ENCODE measurements at places on chromosomes 1 and 21.
A peak's percentile ranks its signal among the peaks of the same experiment; 100 is the strongest.

DNA sequence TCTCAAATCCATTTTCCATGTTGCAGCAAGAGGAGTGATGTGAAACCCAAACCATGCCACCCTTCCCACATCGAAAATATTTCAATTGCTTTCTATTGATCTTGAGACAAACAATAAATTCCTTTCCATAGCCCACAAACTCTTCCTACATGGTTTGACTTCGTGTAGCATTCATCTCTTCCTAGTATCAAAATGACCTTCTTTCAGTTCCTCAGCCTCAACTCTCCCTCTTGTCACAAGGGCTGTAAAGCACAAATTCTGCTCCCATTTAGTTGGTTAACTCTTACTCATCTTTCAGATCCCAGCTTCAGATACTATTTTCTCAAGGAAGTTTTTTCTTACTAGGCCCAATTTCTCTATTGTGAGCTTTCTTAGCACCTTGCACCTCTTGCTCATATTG lies 99.0 kb downstream of the ZNF281 start:
- no peak for DNase-seq

DNA sequence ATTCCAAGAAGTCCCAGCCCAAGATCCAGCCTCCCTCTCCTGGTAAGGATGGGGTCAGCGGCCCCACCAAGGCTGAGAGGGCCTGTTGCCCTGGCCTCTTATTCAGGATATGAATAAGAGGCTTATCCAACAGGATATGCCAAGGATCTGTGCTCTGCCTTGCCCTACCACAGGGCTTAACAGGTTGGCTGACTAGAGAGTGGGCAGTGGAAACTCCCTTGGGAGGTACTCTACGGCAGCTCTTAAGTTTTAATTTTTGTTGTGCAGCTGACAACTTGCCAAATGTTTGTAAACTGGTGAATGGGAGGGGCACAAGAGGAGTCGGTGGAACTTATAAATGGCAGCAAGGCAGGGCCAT lies 16.5 kb upstream of the PIGV start:
- no peak for DNase-seq

GRCh38 chr1:44636688-44637598 lies 37.3 kb downstream of the TMEM53 start:
- peak; percentile 33 for DNase-seq

GRCh38 chr1:51070011-51070410 lies 32.0 kb upstream of the C1orf185 start:
- DNase-seq = no peak

GRCh38 chr1:1120866-1121591 lies 5.1 kb upstream of the C1orf159 start:
- DNase-seq = no peak

- peak; percentile 70 for DNase-seq
These were observed 13.0 kb downstream of the CHIT1 start for GRCh38 chr1:203216274-203217138.

DNA sequence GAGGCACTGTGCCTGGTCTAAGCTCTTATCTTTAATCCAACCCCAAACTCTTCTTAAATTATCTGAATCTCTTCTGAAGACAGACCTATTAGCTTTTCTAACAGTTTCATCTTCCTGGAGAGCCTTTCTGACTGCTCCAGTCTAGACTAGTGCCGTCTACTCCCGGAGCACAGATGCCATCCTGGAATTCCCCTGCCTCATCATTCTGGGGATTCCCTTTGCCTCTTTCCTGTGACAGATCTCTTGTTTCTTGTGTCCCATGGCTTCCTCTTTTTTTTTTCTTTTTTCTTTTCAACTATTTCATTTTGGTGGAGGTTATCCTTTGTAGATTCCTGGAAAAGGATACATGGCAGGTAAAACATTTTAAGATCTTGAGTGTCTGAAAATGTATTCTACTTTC lies 11.7 kb downstream of the SEMA4A start:
- DNase-seq = no peak

DNA sequence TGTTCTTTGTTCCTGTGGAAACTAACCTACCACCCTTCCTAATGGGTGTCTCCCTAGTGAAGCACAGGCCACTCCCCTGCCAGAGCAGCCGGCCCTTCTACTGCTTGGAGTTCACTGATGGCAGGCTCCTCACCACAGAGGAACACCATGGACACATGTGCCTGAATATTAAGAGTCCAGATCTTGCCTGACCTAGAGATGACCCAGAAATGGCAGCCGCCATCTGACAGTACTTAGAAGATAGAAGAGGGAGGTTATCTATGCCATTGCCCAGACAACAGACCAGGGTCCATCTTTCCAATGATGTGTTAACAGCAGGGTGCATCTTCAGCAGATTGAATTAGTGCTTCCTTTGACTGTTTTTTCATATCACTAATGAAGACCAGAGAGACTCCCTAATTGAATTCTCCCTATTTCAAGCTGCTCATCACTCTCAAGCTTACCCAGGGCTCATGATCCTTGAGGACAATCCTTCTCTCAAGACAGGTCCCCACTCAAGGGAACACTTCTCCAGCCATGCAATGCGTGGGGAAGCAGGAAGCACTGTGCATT lies 59.8 kb downstream of the PLEKHA6 start:
- DNase-seq = no peak

- DNase-seq = no peak
These were observed 1.7 kb upstream of the EPS15 start for GRCh38 chr1:51520700-51521248.

DNA sequence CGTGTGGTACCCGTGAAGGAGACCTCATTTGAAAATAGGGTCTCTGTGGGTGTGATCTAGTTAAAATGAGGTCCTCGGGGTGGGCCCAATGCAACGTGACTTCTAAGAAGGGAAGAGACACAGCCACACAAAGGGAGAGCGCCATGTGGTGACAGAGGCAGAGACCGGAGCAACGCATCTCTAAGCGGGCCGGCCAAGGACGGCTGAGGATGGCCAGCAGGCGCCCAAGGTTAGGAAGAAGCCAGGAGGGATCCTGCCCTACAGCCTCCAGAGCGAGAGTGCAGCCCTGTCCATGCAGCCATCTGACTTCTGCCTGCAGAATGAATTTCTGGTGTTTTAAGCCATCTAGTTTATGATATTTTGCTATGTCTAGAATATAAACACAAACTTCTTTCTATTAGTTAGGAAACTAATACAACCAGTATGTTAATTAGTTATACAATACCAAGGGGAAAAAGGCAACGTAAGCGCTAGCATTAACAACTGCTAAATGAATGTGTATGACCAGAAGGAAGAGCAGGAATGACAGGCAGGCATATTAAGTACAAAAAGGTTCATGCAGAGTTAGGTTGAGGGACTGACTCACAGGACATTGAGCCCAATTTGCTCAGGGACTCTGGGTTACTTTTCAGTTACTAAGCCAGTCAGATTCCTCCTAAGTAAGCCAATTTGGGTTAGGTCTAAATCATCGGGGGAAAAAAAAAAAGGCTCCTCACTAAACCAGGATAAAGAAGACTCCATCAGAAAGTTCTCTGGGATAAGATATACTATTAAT lies 4.1 kb downstream of the CEP104 start:
- DNase-seq = no peak

DNA sequence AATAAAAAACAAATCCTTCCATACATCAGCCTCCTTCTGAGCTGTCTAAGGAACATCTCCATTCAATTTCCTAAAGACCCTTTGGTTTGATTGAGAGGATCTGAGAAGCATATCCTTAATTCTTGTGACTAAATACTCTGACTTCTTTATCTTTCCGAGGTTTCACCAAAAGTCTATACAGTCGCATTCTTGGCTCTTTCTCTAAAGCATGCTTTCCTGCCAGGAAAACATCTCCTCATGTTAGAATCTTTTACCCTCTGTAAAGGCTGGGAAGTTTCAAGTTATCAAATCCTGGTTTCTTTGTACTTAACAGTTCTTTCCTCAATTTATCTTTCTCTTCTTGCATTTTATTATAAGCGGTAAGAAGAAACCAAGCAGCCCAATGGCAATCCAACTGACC lies 630.4 kb downstream of the PTPRC start:
- DNase-seq = no peak

GRCh38 chr1:229793488-229793887 lies 167.4 kb downstream of the URB2 start:
- no peak for DNase-seq

DNA sequence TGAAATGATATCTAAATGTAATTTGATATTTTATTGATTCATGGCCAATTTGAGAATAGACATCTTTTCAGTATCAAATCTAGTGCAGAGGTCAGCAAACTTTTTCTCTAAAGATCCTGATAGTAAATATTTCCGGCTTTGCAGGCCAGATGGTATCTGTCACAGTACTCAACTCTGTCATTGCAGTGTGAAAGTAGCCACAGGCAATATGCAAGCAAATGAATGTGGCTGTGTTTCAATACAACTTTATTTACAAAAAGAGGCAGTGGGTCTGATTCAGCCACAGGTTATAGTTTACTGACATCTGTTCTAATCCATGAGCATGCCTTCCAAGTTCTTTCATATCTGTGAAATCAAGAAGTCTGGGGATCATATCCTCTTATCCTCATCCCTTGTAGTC lies 221.2 kb downstream of the PRDM2 start:
- no peak for DNase-seq

DNA sequence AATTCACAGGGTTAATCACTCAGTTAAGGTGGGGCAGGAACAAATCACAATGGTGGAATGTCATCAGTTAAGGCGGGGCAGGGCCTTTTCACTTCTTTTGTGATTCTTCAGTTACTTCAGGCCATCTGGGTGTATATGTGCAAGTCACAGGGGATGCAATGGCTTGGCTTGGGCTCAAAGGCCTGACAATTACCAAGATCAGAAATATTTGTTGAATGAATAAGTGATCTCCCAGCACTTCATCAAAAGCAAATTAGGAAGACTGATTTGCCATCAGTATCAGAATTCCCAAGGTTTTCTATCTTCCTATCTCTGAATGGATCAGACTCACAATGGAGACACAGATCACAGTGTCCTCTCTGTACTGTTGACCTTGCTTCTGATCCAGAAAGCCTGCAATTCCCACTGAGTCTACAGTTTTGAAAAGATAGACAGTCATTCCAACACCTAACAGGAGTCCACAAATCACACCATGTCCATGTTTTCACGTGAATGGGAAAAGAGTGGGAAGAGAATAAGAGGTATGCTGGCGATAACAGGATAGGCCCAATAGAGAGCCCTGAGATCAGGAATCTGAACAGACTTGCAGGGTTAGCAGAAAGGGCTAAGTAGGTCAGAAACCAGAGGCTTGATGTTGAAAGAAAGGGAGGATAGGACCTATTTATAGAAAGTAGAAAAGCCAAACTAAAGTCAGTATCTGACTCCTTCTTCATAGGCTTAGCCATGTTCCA lies 75.3 kb downstream of the KCNK1 start:
- no peak for DNase-seq

DNA sequence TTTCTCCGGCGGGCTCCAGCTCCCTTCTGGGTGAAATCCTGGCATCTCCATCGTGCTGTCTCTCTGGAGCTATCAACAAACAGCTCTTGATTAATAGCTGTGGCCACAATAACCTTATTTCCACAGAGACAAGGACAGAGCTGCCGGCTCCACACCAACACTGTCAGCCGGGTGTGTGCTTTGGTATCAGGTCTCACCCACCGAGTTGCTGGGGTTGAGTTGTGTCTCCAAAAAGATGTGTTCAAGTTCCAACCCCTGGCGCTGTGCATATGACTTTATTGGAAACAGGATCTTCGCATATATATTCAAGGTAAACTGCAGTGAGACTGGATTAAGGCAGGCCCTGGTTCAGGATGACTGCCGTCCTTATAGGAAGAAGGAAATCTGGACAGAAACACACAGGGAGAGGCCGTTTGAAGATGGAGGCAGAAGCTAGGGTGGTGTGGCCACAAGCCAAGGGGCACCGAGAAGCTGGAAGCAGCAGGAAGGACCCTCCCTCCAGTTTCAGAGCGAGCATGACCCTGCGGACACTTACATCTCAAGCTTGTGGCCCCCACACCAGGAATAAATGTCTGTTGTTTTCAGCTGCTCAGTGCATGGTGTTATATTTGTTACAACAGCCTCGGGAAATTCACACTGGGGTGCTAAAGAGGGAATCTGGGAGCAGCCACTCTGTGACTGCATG lies 88.4 kb upstream of the TMPRSS2 start:
- DNase-seq = no peak

GRCh38 chr1:67784545-67785186 lies 48.6 kb downstream of the GNG12 start:
- DNase-seq = no peak

GRCh38 chr1:34292472-34292871 lies 115.8 kb downstream of the C1orf94 start:
- DNase-seq = no peak

GRCh38 chr21:39319251-39319756 lies 5.9 kb upstream of the BRWD1 start:
- DNase-seq = peak; percentile 59

DNA sequence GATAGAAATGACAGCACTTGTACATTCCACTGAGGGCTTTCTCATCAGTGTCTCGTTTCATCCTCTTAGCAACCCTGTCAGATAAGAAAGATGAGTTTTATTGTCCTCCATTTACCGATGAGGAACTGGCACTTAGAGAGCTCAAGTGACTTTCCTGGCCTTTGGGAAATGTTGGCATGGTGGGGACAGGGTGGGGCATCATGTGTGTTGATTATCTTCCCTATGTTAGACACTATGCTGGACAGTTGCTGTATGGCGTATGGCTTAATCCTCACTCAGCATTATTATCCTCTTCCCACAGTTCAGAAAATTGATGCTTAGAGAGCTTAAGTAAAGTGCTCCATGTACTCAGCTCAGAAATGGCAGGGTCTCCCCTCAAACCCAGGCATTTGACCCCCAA lies 163.2 kb downstream of the CAMTA1 start:
- DNase-seq = no peak

- no peak for DNase-seq
These were observed 1.5 kb downstream of the PIGC start for GRCh38 chr1:172442404-172442803.

GRCh38 chr1:58586271-58586670 lies 9.2 kb upstream of the TACSTD2 start:
- DNase-seq = no peak

DNA sequence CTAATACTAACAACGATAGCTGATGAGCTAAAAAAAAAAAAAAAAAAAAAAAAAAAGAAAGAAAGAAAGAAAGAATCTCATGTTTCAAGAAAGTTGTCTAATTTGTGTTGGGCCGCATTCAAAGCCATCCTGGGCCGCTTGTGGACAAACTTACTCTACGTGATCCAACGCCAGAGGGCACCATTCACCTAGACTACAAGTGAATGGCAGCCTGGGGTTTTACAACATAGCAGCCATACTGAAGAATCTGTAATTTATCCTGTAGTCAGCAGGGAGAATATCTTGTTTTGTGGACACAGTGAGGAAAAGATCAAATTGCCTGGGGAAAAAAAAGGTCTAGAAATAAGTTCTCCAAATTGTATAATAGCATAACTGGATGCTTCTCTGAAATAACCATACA lies 47.0 kb downstream of the CYP2J2 start:
- DNase-seq = peak; percentile 60

- peak; percentile 97 for DNase-seq
These were observed 106.7 kb upstream of the COL6A1 start for GRCh38 chr21:45874716-45875415.

- peak; percentile 32 for DNase-seq
These were observed 15.5 kb upstream of the ZNF436 start for GRCh38 chr1:23385119-23385621.
